NCI-H69 (cell line): ENCODE measurements at places on chromosomes 1 and 21.
A peak's percentile ranks its signal among the peaks of the same experiment; 100 is the strongest.

GRCh38 chr1:209875515-209875914, 47.7 kb downstream of the UTP25 start:
- peak; percentile 97 for DNase-seq

GRCh38 chr1:5460974-5461373, 531.3 kb downstream of the NPHP4 start:
- no peak for DNase-seq

DNA sequence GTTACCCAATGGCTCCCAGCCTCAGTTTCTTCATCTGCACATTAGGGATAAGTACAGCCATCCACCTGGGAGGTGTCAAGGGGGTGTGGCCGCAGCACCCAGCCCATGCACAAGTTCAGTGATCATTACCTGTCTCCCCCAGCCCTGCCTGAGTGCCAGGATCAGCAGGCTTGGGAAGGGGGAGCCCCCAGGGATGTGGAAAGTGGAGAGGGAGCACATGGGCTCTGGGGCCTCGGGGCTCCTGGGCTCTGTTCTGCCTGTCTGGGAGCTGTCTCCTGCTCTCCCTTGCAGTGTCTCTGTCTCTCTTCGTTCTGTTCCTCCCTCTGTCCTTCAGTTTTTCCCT, 10.8 kb upstream of the PADI1 start:
- no peak for DNase-seq

DNA sequence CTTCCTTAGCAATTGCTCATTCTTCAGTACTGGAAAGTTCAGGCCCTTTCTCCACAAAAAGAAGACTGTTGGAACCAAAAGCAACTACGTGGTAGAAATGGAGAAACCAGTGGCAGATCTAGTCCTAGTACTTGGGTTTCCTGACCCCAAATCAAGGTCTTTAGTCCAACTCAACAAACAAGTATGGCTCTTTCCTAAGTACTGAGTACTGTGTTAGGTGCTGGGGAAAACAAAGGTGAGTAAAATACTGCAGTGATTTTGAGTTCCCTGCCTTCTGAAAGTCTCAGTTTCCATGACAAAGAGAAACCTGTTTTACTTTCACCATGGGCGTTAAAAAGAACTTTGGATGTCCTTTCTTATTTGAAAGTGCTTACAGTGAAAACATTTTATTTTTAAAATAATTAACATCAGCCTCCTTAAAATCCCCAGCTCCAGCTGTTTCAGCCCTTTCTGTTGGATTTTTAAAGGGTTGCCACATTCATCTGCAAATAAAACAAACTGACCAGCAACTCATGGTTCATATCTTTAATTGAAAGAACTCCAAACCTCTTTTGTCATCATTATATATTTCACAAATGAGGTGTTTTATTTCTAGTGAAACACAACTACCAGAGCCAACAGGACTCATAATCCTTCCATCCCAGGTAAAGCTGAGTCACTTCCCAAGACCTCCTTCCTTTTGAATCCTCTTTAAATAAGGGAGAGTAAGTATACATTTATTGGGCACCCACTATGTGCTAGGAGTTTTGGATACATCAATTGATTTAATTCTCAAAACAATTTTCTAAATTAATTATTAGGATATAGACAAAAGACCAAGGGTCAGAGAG, 35.4 kb downstream of the PLPP3 start:
- DNase-seq: no peak

GRCh38 chr1:178579562-178579961, 66.7 kb downstream of the TEX35 start:
- peak; percentile 5 for DNase-seq

DNA sequence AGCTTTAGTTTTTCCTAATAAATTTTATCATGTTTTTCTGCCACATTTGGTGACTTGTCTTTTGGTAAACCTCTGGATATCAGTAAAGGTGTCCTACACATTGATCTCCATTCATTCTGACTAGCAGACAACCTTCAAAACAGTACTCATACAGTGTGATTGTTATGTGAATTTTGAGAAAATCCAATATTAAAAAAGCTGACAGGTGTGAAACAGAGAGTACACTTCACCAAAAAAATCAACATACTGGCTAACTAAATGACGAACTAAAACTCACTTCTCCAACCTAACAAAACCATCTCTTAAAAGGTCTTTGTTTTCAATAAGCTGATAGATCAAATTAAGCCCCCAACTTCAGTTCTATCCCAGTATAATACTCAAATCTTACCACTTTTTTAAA, 1.5 kb downstream of the FRRS1 start:
- no peak for DNase-seq

DNA sequence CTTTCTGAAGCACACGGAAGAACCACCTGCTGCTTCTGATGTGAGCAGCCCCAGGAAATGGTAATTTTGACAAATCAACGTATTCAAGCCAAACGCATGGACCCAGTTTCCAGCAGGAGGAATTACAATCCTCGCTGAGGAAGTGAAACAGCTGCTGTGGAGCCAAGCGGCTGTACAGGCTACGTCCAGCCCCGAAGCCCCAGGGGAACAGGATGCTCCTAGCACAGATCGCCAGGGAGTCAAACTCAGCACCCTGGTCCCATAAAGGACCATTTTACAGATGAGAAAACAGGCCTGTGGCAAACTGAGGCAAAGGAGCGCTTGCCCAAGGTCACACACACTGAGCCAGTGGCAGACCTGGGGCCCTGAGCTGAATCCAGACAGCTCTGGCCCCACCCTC, 108.0 kb downstream of the PTPRU start:
- DNase-seq: peak; percentile 77

DNA sequence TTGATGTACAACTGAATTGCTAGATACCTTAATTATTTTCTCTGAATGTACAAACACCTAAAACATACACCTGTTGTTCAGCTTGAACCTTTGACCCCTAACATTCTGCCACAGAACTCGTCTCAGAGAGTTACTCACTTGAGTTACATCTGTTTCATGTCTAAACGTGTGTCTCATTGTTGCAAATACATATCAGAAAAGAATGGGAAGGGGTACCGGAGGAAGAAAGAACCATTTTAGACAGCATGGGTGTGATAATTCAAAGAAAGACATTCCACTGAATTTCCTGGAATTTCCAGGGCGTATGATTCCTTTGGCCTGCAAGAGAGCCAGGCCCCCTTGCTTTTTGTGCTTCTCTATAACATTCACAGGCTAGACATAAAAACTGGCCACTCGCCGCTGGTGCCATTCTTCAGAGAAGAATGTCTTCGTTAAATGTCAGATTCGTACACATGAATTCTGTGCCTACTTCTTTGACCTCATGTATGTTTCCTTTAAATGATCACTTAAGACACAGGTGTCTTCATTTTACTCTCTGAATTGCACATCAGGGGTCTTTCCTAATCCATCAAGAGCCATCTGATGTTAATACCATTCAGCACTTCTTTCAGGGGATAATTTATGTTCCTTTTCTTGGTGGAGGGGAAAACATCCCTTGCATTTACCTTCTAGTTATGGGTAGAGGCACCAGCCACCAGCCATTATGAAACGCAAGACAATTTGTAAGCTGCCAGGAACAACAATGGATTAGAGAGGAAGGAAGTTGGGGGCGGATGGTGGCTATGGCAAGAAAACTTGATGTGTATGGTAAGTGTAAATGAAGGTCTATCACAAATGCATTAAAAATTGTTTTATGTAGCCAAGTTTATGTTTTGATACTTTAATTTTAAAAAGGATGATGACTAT, 12.7 kb downstream of the ATF3 start:
- peak; percentile 25 for DNase-seq

GRCh38 chr1:235051521-235051920, 77.1 kb downstream of the TOMM20 start:
- DNase-seq: peak; percentile 74

DNA sequence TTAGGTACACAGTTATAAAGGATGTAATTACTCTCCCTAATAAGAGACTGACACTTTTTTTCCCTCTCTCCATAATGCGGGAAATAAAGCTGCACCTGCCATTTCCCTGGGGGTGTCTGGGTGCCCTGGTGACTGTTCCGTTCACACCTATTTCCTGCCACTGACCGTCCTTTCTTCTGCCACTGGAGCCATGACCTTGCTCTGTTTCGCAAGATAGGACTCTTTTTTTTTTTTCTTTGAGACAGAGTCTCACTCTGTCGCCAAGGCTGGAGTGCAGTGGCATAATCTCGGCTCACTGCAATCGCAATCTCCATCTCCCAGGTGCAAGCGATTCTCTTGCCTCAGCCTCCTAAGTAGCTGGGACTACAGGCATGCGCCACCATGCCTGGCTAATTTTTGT, 66.1 kb upstream of the SERBP1 start:
- DNase-seq: peak; percentile 68

DNA sequence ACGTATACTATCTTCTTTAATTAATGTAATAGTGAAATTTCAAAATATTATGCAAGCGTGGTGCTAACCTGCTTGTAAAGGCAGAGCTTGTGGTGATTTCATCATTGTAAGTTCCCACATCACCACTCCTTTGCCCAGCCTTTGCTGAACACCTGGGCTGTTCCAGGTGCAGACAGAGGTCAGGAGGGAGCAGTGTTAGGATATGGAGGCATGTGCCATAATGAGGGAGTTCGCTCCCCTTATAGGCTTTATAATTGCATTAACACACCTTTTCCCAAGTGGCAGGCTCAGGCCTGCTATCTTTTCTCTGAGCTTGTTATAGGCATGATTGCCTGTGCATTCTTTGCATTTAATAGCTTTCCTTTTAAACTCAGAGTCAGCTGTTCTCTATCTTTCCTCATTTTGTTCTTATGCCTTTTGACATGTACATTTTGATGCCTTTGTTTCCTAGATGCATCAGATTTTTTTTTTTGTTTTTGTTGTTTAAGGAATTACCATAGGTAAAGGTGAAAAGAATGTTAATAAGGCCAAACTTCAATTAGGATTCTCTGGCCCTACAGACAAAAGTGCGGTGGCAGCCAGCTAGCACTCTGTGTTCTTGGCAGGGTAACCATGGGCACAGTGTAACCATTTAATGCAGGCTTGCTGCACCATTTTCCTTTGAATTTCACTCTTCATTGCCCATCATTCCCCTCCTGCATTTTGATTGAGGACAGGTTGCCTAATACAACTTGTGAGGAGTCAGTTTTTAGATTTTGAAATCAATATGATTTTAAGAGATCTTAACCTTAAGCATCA, 12.6 kb downstream of the NPL start:
- peak; percentile 50 for DNase-seq

- no peak for DNase-seq
These were observed 208.7 kb downstream of the HLX start for GRCh38 chr1:221087919-221088318.

DNA sequence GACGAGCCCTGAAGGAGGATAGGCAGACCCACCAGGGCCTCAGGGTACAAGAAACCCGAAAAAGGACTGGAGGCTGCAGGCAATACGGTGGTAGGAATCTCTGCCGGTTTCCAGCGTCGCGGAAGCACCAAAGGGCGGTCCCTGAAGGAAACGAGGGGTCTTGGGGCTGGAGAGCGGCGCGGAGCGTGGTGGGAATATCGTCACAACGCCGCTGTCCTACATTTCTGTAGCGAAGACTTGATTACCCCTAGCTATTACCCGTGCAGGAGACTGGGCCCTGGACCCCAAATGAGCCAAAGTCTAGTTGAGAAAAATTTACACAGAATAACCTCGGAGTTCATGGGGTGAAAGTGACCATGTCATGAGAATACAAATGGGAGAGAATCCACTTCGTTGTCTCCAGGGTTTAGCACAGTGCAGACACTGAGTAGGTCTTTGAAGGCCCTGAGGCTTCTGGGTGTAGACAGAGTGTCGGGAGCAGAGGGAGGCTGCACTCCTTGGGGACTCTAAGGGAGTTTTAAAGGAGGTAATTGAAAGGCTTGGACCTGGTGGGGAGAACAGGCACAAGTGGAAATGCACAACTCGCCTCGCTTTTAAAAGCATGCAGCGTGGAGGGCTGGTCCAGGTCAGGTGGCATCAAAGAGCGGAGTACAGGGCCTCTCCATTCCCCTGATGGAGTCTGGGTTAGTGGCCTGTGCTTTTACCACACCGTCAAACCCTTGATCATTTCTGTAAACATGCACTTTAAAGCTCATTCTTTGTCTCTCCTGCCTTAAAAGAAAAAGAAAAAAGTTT, 1.5 kb downstream of the ATP1A1 start:
- peak; percentile 51 for DNase-seq

DNA sequence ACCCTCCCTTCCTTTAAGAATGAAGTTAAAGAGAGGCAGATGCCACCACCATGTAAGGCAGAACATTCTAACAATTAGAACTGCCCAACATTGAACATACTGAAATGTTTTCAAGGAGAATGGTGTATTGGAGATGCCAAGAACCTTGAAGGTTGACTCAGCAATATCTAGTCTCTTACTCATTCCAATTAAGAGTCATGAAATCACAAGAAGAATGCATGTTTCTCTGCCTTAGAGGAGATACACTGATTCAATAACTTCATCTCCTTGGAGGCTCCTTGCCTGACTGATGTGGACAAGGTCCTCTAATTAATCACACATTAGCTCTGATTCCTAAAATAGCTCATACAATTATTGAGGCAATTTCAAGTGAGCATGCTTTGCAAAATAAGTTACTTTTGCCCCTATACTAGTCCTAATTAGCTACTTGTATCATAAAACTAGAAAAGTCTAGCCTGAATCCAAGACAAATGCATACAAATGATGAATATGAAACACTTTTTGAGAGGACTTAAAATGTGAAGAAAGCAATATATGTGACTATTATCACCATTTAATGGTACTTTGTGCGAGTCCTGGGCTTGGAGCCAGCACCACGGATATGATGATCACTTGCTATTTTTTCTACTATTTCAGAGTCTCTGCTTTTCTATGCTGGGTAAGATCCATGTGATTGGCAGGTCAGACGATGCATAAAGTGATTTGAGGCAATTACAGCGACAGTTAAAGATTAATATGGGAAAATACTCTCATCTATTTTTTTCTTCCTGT, 114.5 kb downstream of the DSCAM start:
- DNase-seq: peak; percentile 68
